Activated T-helper 2 cell treated with anti-CD3 and anti-CD28 coated beads, Interferon-gamma antibody, Interleukin-2, Interleukin-4, amounts not matched to agents 10 μg/mL and 5 μg/mL and 100 μg/mL, durations not matched to agents 14 hours and 24 hours and 36 hours (primary cell): ENCODE measurements at places on chromosomes 7 and 10. TPM values are rescaled to one million over a fixed set of nuclear protein-coding genes. Genes with fewer than 3 reads are reported as not detected.

- H3K4me3 ChIP-seq = no peak overlapping the region
- no peak overlapping the region for H3K27ac ChIP-seq
- no peak for DNase-seq
- peaks cover 3% of the 10 kb centered on the region for H3K4me1 ChIP-seq
Measured at GRCh38 chr10:124152139-124153022, 59.0 kb upstream of the CHST15 start.

- DNase-seq = no peak
- no peaks in the 10 kb centered on the region for H3K36me3 ChIP-seq
- H3K4me1 ChIP-seq = no peaks in the 10 kb centered on the region
- no peak overlapping the region for H3K27ac ChIP-seq
Measured at GRCh38 chr10:71580926-71581325, 138.7 kb downstream of the C10orf105 start.

- H3K36me3 ChIP-seq = no peaks in the 10 kb centered on the region
- peaks cover 16% of the 10 kb centered on the region for H3K27me3 ChIP-seq
- no peak overlapping the region for H3K27ac ChIP-seq
- H3K4me1 ChIP-seq = peaks cover 21% of the 10 kb centered on the region
Measured at GRCh38 chr10:44993226-44993921, 7.3 kb upstream of the ZNF22 start.

DNA sequence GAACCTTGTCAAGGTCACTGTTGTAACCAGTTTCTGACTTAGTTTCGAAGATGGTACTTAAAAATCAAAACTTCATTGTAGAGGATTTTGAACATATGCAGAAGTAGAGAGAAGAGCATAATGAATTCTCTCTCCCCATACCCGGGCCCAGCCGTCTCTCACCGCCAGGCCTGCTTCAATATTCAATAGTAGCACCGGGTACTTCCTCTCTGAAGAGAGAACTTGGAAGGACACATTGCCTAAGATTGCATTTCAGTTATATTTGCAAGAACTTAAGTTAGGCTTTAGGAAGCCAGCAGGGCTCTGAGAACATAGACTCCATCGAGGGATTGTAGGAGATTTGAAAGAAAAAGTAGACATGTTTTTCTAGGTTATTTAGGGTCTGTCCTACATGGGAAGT lies 19.1 kb downstream of the LMTK2 start:
- H3K4me3 ChIP-seq = no peak overlapping the region
- peaks cover 3% of the 10 kb centered on the region for H3K36me3 ChIP-seq
- H3K27ac ChIP-seq = no peak overlapping the region
- no peak for DNase-seq
- peaks cover 2% of the 10 kb centered on the region for H3K4me1 ChIP-seq

The MYOZ1 gene
- total RNA-seq = not detected in 2 replicates

GRCh38 chr10:132297526-132297925 lies 10.2 kb downstream of the STK32C start:
- H3K4me1 ChIP-seq = no peaks in the 10 kb centered on the region
- H3K27me3 ChIP-seq = peaks cover 2% of the 10 kb centered on the region
- no peak overlapping the region for H3K27ac ChIP-seq
- no peaks in the 10 kb centered on the region for H3K36me3 ChIP-seq

GRCh38 chr10:31602541-31603234 lies 283.7 kb downstream of the ZEB1 start:
- peaks cover 2% of the 10 kb centered on the region for H3K27me3 ChIP-seq
- no peak for DNase-seq
- peak overlapping the region; percentile 70 for H3K4me3 ChIP-seq
- H3K4me1 ChIP-seq = peaks cover 21% of the 10 kb centered on the region
- H3K36me3 ChIP-seq = no peaks in the 10 kb centered on the region

The SPDYE1 gene
- not detected in 2 replicates for total RNA-seq

DNA sequence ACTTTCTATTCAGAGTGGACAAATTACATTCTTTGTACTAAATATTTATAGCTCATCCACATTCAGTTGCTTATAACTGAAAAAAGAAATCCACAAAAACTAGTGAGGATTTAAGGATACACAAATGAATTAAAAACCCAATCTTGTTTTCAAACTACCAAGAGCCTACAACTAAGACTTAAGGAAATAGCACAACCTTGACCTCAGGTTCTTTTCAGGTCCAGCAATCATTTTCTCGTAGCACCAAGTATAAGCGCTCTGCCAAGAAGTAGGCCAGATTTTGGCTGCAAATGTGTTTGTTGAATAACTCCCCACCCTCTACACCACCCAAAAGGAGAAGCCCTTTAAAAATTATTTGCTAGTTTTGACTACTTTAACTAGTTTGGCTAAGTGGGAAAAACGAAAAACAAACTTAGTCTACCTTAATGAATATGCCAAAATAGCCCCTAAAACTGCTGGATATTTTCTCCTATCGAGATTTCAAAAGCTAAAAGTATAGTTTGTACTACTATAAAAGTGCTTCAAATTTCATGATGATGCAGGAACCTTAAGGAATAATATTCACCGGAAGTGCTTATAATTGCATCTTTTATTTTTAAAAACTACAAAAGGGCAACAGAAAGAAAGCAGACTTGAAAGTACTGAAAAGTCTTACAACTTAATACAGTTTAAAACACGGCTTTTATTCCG lies 2.7 kb upstream of the KMT2E start:
- peaks cover 81% of the 10 kb centered on the region for H3K36me3 ChIP-seq
- peak overlapping the region; percentile 100 for H3K27ac ChIP-seq
- H3K4me3 ChIP-seq = peak overlapping the region; percentile 91
- H3K4me1 ChIP-seq = peaks cover 38% of the 10 kb centered on the region

DNA sequence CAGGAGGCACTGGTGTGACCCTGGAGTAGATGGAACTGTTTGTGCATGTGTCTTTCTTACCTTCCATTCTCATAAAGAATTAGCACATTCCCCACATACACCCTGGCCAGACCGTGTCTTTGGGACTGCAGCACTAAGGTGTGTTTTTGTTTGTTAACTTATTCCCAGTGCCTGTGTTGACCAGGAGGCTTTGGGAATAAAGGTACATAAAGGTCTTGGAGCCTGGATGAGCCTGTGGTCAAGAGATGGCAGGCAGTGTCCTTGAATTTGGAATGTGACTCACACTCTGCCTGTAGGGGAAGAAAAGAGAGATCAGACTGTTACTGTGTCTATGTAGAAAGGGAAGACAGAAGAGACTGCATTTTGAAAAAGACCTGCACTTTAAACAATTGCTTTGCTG lies 137.6 kb downstream of the LYZL1 start:
- H3K4me3 ChIP-seq = no peak overlapping the region
- H3K27me3 ChIP-seq = no peaks in the 10 kb centered on the region
- DNase-seq = no peak
- no peak overlapping the region for H3K27ac ChIP-seq

The ENKUR gene
- not detected in 2 replicates for total RNA-seq

The ABCB1 gene
- total RNA-seq = 1.9 and 2.0 TPM in 2 replicates

- H3K27ac ChIP-seq = peak overlapping the region; percentile 21
- no peak overlapping the region for H3K4me3 ChIP-seq
- peaks cover 11% of the 10 kb centered on the region for H3K4me1 ChIP-seq
- peaks cover 66% of the 10 kb centered on the region for H3K36me3 ChIP-seq
Measured at GRCh38 chr7:127891144-127891543, 140.1 kb downstream of the LRRC4 start.

GRCh38 chr7:151405588-151405987 lies 4.2 kb downstream of the WDR86 start:
- H3K4me3 ChIP-seq = no peak overlapping the region
- H3K36me3 ChIP-seq = no peaks in the 10 kb centered on the region
- DNase-seq = no peak
- H3K27me3 ChIP-seq = peaks cover 20% of the 10 kb centered on the region

DNA sequence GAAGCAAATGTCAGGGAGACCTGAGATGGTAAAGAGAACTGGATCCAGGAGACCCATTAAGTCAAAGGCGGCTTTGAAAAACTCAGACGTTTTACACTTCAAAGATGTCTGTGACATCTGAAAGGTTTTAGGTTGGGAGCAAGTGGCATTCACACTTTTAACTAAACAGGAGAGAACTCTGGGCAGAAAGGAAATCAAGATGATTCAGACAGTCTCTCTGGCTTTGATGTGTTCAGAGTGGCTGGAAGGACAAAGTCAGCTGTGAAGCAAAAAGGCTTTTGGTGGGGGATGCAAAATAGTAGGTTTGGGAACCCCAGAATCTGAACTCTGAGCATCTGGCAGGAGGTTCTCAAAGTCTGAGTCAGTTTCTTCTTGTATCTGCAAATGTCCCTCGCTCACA lies 66.6 kb downstream of the PRKCQ start:
- DNase-seq = no peak
- peak overlapping the region; percentile 34 for H3K4me3 ChIP-seq
- peaks cover 60% of the 10 kb centered on the region for H3K4me1 ChIP-seq
- H3K27ac ChIP-seq = peak overlapping the region; percentile 77
- no peaks in the 10 kb centered on the region for H3K27me3 ChIP-seq
- H3K36me3 ChIP-seq = peaks cover 80% of the 10 kb centered on the region

- H3K27ac ChIP-seq = no peak overlapping the region
- no peaks in the 10 kb centered on the region for H3K4me1 ChIP-seq
- no peak overlapping the region for H3K4me3 ChIP-seq
Measured at GRCh38 chr7:68288144-68288593, 1291.5 kb downstream of the TYW1 start.

- peaks cover 47% of the 10 kb centered on the region for H3K27me3 ChIP-seq
- H3K4me3 ChIP-seq = no peak overlapping the region
- no peaks in the 10 kb centered on the region for H3K4me1 ChIP-seq
- H3K27ac ChIP-seq = no peak overlapping the region
Measured at GRCh38 chr10:93604146-93604545, 3.1 kb upstream of the RBP4 start.

DNA sequence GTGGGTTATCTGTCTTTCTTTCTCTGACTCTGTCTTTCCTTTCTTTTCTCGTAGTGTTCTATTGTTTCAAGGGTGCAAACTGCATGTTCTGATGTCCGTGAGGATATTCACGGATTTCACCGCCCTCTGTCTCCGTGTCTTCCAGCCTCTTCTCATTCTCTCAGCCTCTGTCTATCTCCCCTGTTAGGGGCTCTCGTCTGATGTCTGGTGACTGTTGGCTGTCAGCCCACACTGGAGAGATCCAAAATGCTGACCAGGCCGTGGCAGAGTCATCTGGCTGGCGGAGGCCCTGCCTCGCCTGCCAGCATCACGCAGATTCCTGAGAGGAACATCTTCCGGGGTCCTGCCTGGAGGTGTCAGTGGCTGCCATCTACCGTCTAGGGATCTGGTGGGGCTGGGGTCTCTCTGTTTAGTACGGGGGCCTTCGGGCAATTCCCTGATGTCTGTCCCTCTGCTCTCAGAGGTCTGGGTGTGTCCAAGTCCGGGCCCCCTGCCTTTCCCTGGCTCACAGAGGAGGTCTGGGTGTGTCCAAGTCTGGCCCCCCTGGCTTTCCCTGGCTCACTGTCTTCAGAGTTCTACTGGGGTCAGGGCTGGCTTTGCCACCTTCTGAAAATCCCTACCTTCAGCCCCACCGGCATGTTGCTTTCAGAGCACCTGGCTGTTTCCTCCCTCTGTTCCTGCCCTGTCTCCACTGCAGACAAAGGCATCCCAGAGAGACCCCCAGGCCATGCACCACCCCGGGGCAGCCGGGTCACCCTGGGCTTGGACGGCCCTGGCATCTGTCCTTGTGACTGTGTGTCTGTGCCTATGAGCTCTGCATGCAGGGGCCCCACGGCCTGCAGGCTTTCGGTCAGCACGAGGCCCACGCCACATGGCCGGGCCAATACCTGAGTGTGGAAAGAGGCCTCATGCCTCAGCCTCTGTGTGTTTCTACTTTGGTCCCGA lies 14.0 kb upstream of the SCART1 start:
- H3K27ac ChIP-seq = no peak overlapping the region
- peaks cover 13% of the 10 kb centered on the region for H3K27me3 ChIP-seq
- DNase-seq = no peak
- peaks cover 11% of the 10 kb centered on the region for H3K4me1 ChIP-seq
- no peak overlapping the region for H3K4me3 ChIP-seq

DNA sequence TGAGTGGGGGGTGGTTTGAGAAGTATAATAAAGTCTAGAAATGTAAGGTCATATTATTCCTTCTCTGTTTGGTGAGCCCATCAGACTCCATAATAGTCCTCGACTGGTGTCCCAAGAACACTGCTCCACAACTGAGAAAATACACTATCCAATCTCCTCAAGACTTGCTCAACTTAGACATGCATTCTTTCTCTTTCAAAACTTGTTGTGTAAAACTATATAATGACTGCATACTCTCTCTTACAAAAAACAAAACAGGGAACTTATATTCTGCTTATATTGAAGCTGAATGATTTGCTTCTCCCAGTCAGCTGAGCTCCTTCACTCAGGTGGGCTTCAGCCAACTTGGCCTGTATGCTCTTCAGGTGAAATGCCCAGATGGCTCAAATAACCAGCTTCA lies 204.7 kb downstream of the ZNF365 start:
- H3K27ac ChIP-seq = no peak overlapping the region
- no peak for DNase-seq
- no peak overlapping the region for H3K4me3 ChIP-seq

- peaks cover 13% of the 10 kb centered on the region for H3K4me1 ChIP-seq
- H3K27me3 ChIP-seq = peaks cover 12% of the 10 kb centered on the region
- H3K27ac ChIP-seq = no peak overlapping the region
- peak; percentile 4 for DNase-seq
Measured at GRCh38 chr10:80542652-80543318, 5.1 kb downstream of the SH2D4B start.
